ENCODE measurements at places on chromosomes 11 and 22.

DNA sequence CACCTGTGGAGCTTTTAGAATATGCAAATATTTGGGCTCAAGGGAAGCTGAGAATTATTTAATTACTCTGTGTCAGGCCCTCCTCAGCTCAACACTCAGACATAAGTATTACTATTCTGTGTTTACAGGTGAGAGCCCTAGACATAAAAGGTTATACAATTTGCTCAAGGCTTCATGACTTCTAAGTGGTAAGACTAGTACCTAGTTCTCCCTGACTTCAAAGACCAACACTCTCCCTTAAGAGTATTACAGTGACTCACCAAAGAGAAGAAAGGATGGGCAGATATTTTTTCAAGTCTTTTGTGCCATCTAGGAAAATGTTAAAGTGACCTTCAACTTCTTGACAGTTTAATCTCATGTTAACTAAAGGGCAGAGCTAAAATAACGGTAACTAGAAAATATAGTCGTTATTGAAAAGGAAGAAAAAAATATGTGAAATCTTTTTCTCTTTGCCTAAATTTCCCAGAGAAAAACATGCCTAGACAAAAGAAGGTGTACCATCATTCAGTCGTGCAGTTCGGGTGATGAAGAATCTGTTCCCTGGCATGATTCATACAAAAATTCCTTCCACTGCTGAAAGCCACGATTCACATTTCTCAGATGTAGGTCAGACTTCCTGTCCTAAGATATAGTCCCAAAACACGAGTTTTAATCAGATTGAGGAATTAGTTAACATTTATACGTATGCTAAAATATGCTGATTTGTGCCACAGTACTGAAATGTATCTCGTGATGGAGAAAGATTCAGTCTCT is 849.1 kb upstream of the API5 start:
- no peak for DNase-seq

DNA sequence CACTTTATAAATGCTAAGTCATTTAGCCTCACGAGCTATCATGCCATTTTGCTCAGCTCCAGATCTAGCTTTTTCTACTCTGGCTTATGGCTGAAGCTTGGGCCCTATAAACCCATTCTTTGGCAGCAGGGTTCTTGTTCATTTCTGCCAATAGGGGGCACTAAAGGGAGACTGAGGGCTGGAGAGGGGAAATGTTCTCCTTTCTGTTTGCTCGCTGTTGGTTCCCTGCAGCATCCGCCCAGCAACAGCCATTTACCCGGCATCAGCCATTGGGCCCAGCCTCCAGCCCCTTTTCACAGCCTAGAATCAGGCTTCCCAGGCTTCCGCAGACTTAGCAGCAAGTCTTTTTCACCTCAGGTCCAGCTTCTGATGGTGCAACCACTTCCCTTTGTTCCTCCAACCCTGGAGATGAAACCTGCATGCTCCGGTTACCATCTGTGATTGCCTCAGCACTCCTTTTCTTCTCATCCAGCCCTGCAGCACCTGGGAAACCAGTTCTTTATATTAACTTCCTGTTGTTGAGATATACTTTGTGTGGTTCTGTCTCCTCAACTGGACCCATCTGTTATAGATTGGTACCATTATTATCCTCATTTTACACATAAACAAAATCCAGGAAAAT is 4.2 kb upstream of the ME3 start:
- DNase-seq = no peak

GRCh38 chr22:42586381-42586780 is 28.3 kb downstream of the POLDIP3 start:
- DNase-seq = no peak

DNA sequence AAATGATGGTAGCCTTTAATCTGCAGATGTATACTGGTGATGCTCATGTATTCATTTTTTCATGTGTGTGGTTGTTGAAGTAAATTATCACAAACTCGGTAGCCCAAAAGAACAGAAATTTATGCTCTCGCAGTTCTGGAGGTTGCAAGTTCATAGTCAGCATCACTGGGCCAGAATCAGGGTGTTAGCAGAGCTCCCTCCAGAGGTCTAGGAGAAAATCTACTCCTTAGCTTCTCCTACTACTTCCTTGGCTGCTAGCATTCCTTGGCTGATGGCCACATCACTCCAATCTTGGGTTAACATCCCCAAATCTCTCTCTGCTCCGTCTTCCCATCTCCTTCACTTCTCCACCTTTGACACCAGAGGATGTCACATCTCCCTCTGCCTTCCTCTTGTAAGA is 45.3 kb upstream of the GALNT18 start:
- no peak for DNase-seq

DNA sequence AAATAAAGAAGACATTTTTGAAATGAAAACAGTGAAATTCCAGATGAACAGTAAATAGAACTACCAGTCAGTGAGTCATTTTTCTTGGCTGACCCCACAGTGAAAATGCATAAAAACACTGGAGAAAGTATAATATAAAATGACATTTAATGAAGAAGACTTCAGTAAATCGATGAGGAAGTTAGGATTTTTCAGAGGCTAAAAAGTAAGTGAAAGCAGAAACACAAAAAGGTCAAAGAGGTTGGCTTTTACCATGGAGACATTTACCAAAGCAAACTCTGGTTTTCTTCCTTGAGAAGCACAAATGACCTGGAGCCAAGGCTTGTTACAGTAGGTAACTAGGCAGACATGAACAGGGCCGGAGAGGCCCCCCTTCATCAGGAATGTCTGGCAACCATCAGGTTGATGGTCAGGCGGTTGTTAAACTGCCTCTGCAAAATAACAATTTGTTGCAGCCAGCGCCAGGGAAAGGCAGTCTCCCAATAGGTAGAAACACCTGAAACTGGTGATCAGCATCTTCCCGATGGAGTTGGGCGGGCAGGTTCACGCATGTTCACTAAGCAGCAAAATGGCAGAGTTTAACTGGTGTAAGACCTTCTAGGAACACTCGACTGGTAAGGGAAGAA is 16.7 kb upstream of the TMEM123 start:
- no peak for DNase-seq
